ENCODE measurements at places on chromosomes 1 and 21.

DNA sequence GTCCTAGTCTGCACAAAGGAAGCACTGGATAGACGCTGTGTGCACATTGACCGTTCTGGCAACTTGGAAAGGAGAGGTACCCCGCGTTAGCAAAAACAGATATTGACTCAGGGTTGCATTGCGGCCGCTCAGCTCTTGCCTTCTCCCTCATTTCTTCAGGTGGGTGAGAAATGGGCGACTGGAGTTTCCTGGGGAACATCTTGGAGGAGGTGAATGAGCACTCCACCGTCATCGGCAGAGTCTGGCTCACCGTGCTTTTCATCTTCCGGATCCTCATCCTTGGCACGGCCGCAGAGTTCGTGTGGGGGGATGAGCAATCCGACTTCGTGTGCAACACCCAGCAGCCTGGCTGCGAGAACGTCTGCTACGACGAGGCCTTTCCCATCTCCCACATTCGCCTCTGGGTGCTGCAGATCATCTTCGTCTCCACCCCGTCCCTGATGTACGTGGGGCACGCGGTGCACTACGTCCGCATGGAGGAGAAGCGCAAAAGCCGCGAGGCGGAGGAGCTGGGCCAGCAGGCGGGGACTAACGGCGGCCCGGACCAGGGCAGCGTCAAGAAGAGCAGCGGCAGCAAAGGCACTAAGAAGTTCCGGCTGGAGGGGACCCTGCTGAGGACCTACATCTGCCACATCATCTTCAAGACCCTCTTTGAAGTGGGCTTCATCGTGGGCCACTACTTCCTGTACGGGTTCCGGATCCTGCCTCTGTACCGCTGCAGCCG is 5.4 kb downstream of the GJA8 start:
- no peak for DNase-seq

GRCh38 chr1:203663294-203663693 is 36.7 kb downstream of the ATP2B4 start:
- no peak for DNase-seq

DNA sequence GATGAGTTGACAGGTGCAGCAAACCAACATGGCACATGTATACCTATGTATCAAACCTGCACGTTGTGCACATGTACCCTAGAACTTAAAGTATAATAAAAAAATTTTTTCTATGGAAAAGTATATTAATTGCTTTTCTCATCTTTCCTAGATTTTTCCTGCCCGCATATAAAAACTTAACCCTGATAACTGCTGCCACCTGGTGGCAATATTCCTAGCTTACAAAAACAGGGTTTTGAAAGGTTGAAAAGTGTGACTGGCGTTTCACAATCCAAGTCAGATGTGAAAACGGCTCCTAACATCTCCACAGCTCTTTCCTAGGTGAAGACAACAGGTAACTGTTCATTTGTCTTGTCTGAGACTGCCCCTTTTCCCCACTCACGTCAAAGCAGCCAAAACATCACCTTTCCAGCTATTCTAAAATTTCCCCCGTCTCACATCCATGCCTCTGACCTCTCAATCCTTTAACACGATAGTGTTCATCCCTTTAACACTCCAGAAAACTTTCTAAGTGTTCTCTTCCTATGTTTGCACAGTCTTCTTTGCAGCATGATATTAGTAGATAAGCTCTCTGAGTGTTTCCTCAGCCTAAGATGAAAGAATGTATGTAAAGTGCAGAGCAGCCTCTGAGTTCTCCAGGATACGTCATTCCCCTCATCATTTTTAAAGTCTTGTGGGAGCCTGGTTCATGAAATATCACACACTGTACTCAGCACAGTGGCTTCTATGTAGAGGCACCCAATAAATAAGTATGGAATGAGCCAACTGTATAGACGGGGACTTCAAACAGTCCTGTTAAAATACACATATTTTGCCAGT is 27.5 kb downstream of the OVGP1 start:
- DNase-seq = peak; percentile 49

GRCh38 chr1:65719391-65719790 is 73.3 kb upstream of the PDE4B start:
- DNase-seq = no peak

- no peak for DNase-seq
Observed at GRCh38 chr1:183837062-183837461, 32.1 kb downstream of the RGL1 start.

GRCh38 chr1:233582439-233582838 is 31.5 kb upstream of the KCNK1 start:
- no peak for DNase-seq

- DNase-seq = peak; percentile 90
Observed at GRCh38 chr1:43545695-43546387, 15.2 kb downstream of the PTPRF start.

DNA sequence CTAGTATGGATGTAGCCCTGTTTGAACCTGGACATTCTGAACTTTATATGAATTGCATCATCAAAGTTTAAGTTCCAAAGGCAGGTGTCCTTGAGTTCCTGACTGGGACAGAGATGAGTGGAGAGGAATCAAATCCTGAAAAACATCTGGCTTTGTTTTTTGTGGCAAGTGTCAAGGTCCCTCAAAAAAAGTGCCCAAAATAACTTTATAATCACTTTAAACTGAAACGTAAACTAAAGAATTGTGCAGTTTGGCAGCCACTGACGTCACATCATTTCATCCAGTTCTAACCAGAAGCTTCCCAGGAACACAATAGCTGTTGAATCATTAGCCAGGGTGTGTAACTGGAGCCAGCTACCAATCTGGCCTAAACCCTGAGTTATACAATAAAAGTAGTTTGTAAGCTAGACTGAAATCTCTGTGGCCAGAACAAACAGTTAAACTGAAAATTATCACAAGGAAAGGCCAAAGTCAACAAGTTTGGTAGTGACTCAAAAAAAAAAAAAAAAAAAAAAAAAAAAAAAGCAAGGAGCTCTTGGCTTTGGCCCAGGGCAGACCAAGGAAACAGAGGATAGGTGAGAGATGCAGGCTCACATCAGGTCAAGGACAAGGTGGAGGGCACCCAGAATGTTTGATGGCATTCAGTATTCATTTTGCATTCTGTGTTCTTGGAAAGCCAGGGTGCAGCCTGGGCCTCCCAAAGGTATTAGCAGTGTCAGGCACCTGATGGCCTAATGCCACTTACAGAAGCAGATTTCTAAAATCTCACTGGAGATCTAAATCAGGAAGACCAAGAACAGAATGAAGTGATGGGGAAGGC is 74.3 kb downstream of the TNFSF18 start:
- DNase-seq = no peak

DNA sequence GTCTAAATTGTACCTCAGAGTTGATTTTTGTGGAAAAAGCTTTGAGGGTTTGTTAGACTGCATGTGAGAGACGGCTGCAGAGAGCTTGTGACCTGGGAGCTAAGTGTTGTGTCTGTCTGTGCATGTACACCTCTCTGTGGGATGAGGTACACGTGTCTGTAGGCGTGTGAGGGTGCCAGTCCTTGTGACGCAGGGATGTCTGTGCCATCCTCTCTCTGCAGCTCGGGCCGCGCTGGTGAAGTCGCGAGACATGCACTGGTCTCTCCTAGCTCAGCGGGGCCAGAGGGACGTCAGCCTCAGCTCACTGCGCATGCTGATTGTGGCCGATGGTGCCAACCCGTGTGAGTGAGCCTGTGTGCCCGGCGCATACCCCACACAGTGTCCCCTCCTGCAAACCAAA is 66.6 kb downstream of the S100B start:
- no peak for DNase-seq

- no peak for DNase-seq
Observed at GRCh38 chr1:246528933-246529731, 22.1 kb upstream of the SMYD3 start.

- DNase-seq = no peak
Observed at GRCh38 chr1:92956254-92957029, 4.8 kb downstream of the DIPK1A start.

DNA sequence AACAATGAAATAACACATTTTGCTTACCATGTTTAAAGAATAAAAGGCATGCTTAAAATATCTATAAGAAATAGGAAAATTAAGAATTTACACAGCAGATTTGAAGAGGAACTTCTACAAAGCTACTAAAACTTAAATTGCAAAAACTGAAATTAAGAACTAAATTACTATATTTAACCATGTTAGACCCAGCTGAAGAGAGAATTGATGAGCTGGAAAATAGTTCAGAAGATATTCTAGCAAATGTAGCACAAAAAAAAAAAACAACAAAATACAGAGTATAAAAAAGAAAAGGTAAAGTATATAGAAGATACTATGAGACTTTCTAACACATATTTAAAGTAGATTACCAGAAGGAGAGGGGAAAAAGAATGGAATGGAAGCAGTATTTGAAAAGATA is 82.8 kb upstream of the ST6GALNAC5 start:
- DNase-seq = no peak

DNA sequence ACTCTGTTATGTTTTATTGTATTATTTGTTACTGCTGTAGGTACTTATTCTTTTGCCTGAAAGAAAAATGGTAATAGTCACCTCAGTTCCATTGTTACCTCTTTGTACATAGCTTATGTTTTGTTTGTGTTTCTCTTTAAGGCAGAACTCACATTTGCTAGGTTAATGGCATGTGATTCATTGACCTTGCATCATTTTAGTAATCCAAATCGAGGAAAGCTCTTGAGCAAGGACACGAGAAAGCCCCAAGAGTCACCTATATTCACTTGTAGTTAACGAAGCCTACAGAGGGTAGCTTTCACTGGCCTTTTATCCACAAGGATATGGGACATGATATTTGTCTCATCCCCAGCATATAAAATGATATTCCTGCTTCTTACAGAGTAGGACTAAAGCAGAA is 1765.2 kb downstream of the NCAM2 start:
- no peak for DNase-seq

GRCh38 chr1:228420968-228421826 is 4.5 kb upstream of the TRIM17 start:
- no peak for DNase-seq

GRCh38 chr1:228825041-228825440 is 89.8 kb downstream of the RHOU start:
- DNase-seq = no peak

DNA sequence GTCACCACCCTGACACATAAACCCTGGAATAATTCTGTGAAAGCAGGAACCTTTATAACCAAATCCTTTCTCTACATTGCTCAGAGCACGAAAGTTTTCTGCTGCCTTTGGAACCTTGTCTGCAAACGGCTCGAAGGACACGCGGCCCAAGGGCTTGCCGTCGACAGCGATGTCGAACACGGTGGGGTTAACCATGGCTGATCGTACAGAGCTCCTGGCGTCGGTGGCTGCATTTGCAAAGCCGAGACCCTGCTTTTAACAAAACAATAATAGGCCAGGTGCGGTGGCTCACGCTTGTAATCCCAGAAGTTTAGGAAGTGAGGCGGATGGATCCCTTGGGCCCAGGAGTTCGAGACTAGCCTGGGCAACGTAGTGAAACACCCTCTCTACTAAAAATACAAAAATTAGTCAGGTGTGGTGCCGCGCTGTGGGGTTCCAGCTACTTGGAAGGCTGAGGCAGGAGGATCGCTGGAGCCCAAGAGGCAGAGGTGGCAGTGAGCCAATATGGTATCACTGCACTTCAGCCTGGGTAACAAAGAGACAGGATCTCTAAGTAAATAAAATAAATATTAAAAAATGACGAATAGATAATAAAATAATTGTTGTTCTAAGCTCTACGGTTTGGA is 2.2 kb upstream of the EIF2B3 start:
- no peak for DNase-seq

- DNase-seq = no peak
Observed at GRCh38 chr1:112687361-112687760, 12.9 kb downstream of the MOV10 start.

GRCh38 chr1:10161541-10162290 is 48.7 kb upstream of the KIF1B start:
- DNase-seq = no peak

DNA sequence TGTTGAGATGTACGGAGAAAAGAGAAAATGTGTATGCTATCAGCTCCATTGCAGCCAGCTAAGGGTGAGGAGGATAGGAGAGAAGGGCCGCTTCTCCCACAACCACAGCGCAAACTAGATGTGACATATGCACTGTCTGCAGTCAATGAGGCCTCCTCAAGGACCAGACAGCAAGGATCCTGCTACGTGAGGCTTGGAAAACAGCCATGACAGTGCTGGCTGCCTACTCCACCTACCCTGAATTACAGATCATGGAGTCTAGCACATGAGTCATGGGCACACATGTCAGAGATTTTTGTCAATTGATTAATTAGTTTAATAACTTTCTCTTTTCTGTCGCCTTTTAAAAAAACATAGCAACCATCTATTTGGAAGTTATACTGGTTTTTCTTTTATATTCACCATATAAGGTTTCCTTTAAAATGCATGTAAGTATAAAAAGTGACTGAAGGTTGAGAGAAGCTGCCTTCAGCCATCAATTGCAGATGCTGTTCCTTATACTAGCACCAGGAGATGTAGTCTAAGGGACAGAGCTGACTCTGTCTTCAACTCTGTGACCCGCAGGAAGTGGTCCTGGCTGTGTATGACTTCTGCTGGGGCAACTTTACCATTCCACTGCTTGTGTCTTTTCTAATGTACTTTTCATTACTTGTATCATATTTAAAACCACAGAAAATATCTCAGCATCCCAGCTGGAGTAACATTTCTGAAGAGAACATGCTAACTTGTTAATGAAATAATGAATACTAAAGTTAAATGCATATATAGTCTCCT is 3.1 kb downstream of the VPS26C start:
- no peak for DNase-seq

DNA sequence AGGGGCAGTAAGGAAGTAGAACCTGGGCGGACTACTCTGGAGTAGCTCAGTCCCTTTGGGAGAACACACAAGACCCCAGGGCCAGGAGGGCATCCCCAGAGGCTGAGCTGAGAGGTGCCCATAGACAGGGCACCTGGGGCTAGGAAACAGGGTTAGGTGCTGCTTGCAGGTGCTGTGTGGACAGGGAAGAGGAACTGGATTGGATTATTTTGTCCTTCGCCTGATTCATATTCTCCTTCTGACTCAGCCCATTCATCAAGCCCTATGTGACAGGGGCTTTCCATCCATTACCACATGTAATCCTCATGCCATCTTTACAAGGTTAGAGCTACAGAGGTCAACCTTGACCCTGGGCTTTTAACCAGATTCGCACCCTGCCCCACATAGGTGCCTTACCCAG is 183.9 kb downstream of the C1orf94 start:
- DNase-seq = no peak

- no peak for DNase-seq
Observed at GRCh38 chr1:50060279-50060678, 36.5 kb upstream of the AGBL4 start.

DNA sequence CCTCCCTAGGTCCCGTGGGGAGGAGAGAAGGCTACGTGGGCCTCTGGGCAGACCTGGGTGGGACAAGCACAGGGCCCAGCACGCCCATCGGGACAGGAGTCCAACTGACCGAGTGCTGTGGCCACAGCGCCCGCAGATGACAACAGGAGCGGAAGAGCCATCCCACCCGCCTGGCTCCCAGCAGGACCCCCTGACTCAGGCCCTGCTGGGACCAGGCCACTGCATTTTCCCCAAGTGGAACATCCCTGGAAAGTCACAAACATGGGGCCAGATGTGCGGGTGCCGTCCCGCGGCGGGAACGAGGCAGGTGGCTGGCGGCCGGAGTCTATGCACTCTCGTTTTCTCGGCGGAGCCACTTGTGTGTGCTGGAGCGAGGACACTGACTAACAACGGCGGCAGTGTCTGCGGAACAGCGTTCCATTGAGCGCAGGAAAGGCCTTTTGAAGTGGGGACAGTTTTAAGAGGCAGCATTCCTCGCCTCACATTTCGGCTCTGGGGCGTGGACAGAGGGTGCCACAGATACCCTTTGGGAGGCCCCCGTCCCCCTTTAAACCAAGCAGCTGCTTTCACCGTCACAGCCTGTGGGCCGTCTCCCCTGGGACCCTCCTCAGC is 93.7 kb upstream of the ARHGEF16 start:
- no peak for DNase-seq

All from NCI-H1105 (cell line).